ENCODE measurements at places on chromosomes 13 and 19.

GRCh38 chr19:41882568-41883462 lies at the start of gene ARHGEF1:
ARHGEF1 (plus strand) TSS chr19:41883184; CDS start chr19:41888083, 4,899 bp downstream.
- peak; percentile 55 for DNase-seq

- DNase-seq = no peak
These were observed 30.8 kb downstream of the SOX1 start for GRCh38 chr13:112097770-112098169.

DNA sequence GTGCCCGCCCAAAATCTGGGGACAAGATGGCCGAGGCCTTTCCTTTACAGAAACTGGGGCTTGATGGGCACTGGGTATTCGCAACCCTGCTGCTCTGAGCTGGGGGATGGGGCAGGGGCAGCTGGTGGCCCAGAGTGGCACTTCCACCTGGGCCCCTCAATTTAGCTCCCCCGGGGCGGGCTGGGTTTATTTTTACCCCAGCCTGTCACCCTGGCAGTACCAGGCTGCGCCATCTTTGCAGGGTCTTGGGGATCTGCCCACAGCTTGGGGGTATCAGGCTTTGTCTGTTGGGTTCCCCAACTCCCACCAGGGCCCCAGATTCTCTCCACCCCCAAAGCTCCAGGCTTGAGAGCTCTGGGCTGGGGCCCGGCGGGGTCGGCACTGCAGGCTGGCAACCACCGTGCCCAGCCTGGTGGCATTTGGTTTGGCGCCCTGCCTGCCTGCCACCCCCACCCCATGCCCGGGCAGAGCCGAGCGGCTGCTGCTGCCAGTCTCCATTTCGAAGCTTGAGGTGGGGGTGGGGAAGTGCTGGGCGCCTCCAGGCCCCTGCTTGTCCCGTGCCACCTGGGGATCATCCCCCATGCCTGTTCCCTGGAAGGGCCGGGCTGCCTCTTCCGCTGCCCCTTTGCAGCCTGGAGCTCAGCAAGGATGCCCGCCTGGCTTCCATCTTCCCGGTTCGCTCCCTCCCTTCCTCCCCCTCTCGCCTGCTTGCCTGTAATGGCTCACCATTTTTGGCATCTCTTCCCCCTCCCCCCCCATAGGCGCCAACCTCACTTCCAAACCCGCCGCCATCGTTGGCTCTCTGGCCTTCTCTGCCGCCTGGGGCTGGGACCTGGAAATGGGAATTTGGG lies 11.4 kb downstream of the NFIX start:
- DNase-seq = no peak

DNA sequence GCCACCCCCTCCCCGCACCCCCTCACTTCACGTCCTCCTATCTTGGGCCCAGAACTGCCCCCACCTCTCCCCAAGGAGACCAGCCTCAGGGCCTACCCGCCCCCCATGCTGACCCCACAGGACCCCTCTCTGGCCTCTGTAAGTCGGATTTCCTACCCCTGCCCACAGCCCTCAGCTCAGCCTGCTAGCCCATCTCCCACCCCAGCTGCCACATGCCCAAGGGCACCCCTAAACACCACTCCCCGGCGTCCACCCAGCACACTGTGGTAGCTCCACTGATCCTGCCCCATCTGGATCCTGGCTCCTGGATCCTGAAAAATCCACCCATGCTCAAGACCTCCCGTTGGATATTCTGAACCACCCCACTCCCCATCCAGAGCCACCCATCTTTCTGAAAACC lies 805 bp downstream of the EVI5L start:
- DNase-seq = no peak

DNA sequence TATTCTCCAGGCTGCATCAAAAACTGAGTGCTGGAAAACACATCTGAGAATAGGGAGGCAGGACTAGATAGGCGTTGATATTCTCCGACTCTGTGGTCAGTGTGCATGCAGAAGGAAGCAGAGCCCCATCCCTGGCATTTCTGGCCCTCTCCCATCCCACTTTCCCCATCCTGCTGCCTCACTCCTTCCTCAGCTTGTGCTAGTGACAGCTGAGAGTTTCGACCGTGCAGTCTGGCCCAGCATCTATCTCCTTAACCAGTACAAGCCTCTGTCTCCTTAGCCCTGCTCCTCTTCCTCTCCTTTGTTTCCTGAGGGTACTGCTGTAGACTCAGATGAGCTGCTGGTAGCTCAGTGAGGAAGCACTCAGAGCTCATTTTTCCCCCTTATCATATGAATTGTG lies 163.2 kb downstream of the SUCLA2 start:
- no peak for DNase-seq

DNA sequence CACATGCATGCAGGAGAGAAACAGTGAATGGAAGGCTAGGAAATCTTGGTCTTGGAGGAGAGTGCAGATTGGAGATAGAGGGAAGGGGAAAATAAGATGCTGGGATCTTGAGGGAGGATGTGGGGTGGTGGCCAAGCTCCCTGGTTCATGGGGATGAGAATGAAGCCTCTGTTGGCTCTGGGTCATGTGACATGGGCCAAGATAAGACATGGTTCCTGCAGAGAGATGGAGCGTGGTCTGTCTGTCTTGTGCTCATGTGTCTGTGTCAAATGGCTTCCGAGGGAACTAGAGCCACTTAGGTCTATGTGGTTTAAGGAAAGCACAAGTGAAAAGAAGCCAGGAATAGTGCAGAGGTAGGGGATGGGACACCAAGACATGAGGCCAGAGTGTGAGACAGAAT lies 30.8 kb upstream of the FFAR2 start:
- DNase-seq = no peak

- no peak for DNase-seq
These were observed 3.2 kb upstream of the PLPP2 start for GRCh38 chr19:294341-294945.

DNA sequence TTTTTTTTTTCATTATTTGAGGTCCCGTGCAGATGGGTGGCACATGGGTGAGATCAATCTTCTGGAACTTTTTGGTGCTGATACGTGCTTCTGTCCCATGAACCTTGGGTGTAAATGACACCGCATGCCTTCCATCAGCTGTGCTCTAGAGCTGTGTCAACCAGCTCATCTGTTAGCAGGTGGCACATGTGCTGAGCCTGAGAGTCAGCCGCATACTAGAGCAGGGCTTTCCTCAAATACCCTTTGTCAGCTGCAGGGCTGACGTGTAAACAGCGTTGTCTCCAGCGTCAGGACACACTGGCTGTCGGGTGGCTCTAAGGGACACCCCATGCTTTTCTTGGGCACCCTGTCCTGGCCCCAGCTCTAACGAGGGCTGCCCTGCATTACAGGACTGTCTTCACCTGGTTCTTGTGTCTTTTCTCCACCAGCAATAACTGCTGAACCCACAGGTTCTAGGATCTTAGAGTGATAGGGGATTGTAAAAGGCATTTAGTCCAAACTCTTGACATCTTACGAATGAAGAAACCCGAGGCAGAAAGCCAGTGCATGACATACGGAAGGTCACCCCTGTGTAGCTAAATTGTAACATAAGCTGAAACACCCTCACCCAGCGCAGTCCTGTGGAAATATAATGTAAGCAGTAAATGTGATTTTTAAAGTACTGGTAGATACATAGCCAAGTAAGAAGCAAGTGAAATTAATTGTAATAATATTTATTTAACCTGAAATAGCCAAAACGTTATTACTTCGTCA lies 119.5 kb downstream of the LRCH1 start:
- DNase-seq = no peak

GRCh38 chr19:10422846-10423245 lies 2.5 kb downstream of the PDE4A start:
- DNase-seq = no peak

GRCh38 chr13:24076109-24076508 lies 84.4 kb upstream of the SPATA13 start:
- DNase-seq = no peak

GRCh38 chr13:43006893-43007631 lies 15.0 kb upstream of the EPSTI1 start:
- no peak for DNase-seq

DNA sequence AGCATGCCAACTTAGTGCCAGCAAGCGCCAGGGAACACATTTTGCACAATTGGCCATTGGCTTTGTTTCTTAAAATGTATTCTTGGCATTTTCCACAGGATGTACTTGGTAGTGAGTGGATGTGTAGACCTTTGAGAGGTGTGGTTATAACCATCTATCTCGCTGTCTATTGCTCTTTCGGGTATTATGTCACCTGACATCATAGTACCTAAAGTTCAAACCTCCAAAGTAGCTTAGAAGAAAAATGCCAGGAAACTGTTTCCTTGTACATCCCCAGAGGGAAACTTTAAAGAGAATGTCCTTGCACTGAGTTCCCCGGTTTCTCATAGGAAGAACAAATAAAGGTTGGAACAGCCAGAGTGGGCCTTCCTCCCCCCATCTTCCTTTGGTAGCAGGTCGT lies 87.6 kb downstream of the FGF9 start:
- DNase-seq = no peak

DNA sequence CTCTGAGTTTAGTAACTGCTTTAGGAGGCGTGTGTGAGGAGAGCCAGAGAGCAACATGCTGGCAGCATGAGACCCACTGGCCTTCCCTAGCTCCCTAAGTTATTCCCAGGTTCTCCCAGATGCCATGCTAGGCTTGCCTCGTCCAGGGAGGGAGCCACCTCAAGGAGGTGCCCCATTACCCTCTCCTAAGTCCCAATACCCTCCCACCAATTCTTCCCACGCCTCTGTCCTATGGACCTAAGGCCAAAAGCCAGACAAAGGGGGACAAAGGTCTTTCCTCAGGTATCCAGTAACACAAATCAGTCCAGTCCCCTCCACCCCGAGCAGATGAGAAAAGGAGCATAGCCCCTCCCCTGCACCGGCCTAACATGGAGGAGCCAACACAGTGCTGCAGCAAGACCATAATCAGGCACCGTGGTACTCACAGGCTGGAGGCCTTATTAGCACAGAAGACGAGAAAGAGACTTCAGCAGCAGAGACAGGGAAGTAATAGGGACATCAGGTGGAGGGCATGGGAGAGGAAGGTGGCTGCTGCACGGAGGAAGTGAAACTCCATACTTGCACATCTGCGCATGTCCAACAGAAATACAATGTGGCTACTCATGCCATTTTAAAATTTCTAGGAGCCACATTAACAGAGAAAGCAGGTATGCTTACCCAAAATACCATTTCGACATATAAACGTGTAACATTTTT lies 46.3 kb downstream of the BRD4 start:
- no peak for DNase-seq

DNA sequence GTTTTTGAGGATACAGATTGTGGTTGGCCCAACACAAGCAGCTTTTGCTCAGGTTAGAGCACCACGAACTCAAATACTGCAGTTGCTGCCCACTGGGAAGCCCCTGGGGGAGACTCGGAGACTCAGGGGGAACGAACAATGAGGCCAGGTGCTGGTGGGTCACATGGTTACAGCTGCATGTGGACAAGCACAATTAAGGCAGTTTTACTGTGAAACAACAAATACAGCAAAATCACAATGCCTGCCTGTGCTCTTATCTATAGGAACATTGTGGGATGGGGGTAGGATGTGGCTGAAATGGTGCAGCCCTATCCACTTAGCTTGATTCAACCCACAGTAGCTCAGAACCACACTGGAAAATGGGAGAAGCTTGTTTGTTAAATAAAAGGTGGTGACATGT lies 119.7 kb upstream of the SPATA13 start:
- DNase-seq = no peak

- DNase-seq = no peak
These were observed 73.1 kb downstream of the TNFSF13B start for GRCh38 chr13:108342369-108343289.

DNA sequence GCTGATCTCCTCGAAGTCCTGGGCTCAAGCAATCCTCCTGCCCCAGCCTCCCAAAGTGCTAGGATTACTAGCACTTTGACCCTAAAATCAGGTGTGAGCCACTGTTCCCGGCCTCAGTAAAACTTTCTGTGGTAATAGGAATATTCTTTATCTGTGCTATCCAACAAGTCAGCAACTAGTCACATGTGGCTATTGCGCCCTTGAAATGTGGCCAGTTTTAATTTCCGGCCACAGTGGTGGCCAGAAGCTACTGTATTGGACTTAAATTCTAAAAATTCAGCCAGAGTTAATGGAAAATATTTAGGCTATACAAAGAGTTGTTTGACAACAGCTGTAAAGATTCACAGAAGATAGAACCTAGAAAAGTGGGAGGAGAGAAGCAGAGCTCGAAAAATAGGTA lies 30.0 kb downstream of the KEAP1 start:
- no peak for DNase-seq

DNA sequence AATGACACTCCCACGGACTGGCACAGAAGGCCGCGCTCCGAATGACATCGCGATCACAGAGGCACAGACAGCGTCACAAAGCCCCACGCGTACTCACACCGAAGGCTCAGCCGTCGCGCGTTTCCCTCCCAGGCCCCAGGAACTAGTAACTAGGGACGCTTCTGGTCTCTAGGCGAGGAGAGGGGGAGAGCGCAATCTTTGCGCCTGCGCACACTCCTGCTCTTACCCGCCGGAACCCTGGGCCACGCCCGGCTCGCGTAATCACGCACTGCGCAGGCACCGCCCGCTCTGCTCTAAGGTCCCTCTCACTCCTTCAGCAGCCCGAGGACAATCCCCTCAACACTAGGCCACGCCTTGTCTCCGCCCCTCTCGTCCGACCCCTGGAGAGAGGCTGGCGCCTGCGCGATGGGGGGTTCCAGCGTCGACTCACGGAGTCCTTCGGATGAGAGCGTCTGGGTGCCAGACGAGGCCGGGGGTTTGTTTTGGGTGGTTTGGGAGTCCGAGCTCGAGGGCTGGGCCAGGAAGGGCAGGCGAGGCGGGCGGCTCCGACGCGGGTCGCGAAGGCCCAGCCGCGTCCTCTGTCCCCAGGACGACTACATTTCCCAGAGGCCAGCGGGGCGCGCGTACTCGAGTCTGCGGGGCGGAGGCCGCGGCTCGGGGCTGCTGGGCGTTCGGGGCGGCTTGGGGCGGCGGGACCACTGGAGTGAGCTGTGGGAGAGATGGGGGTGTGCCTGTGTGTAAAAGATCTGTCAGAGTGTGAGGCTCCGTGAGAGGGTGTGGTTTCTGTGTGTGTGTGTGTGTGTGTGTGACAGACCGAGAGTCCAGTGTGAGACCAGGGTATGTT lies at the start of gene ZNF471:
Gene ZNF471 (plus strand): TSS at position 410 of the 844 bp plus-strand sequence. CDS start 3,717 bp downstream, outside the sequence.
- DNase-seq = peak; percentile 22

DNA sequence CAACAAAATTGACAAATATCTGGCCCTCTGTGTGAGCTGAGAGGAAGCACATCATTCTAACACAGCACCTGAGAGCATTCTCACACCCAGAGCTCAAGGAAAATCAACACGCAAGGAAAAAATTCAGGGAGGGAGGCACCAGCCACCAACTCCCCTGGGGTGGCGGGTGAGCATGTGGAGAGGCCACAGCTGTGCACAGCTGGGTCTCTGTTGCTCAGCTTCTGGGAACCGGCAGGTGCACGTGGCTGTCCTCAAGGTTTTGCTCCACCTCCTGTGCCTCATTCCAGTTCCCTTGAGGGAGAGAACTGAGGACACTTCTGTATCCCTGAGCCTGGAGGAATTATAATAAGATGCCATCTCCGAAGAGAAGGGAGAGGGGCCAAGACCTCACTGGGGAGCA lies 134.0 kb downstream of the USP12 start:
- no peak for DNase-seq
